ENCODE measurements at places on chromosomes 4 and X. TPM values are rescaled to one million over a fixed set of nuclear protein-coding genes. Genes with fewer than 3 reads are reported as not detected.

The KIAA0232 gene
- 28.4 TPM for total RNA-seq

The POU3F4 gene
- not detected for total RNA-seq

The MAP7D2 gene
- 1.6 TPM for total RNA-seq

The TKTL2 gene
- total RNA-seq = 0.42 TPM

The CPLX1 gene
- 0.10 TPM for total RNA-seq

The ODAM gene
- not detected for total RNA-seq

The CYBB gene
- 284 TPM for total RNA-seq

The RASSF6 gene
- total RNA-seq = 0.10 TPM

The SPANXD gene
- not detected for total RNA-seq

The ZDHHC15 gene
- 0.42 TPM for total RNA-seq

The TCEANC gene
- total RNA-seq = 18.5 TPM

The TAF7L gene
- total RNA-seq = not detected

The ARSJ gene
- total RNA-seq = 0.10 TPM

The PUDP gene
- total RNA-seq = 3.6 TPM

The PHOX2B gene
- 0.10 TPM for total RNA-seq

The HELT gene
- not detected for total RNA-seq

The PROM1 gene
- 0.31 TPM for total RNA-seq

The SORCS2 gene
- total RNA-seq = 0.10 TPM

The IRS4 gene
- total RNA-seq = not detected

The ALAS2 gene
- 2.4 TPM for total RNA-seq

The CT47A7 gene
- total RNA-seq = not detected

The ESX1 gene
- total RNA-seq = not detected

The ARAP2 gene
- 201 TPM for total RNA-seq

The GRIPAP1 gene
- 24.9 TPM for total RNA-seq

The SERPINA7 gene
- total RNA-seq = not detected

The ZBTB49 gene
- 19.1 TPM for total RNA-seq

The FRG2 gene
- not detected for total RNA-seq

The SPACA5 gene
- total RNA-seq = not detected

The ASB9 gene
- 1.3 TPM for total RNA-seq
